T47D (cell line): ENCODE measurements at places on chromosomes 12 and 14.

GRCh38 chr12:105369014-105369413, 38.5 kb downstream of the C12orf75 start:
- no peak for DNase-seq

- no peak for DNase-seq
Measured at GRCh38 chr14:63705561-63706070, 22.2 kb downstream of the SGPP1 start.

DNA sequence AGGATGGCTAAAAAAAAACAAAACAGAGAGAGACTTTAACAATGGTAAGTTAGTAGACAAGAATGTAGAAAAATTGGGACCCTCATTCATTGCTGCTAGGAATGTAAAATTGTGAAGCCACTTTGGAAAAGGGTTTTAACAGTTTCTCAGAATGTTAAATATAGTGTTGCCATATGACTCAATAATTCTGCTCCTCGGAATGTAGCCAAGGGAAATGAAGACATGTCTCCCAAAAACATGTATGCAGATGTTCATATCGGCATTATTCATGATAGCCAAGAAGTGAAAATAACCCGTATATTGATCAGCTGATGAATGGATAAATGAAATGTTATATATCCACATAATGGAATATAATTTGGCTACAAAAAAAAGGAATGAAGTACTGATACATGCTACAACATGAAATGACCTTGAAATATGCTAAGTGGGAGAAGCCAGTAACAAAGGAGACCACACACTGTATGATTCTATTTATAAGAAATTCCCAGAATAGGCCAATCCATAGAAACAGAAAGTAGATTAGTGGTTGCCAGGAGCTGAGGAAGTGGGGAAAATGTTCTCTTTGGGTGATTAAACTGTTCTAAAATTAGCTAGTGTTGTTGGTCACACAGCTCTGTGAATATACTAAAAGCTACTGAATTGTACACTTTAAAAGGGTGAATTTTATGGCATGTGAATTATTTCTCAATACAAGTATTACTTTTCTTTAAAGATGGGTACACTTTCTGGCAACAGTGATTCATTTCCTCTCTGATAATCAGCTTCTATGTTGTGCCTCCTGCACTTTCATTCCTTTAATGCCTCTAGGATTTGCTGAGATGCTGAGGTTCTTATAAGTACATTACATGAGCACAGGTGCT, 132.5 kb downstream of the DAAM1 start:
- DNase-seq, result no peak

DNA sequence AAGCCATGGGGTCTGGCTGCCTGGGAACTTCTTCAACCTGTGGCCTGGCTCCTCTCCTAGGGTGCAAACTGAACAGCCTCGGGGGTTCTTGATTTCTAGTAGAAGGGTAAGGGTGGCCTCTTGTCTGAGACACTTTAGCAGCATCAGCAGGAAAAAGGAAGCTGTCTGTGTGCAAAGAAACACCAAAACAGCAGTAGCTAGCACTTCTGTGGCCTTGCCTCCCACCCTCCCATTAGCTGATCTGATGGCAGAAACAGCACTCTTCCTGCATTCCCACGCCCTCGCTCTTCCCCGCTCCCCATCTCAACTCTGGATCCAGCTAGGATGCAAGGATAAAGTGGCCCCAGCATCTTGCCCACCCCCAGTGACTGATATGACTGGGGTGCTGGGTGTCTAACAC, 20.7 kb downstream of the SLC7A8 start:
- DNase-seq, result no peak

- no peak for DNase-seq
Measured at GRCh38 chr14:104893435-104894207, 28.6 kb downstream of the CEP170B start.

DNA sequence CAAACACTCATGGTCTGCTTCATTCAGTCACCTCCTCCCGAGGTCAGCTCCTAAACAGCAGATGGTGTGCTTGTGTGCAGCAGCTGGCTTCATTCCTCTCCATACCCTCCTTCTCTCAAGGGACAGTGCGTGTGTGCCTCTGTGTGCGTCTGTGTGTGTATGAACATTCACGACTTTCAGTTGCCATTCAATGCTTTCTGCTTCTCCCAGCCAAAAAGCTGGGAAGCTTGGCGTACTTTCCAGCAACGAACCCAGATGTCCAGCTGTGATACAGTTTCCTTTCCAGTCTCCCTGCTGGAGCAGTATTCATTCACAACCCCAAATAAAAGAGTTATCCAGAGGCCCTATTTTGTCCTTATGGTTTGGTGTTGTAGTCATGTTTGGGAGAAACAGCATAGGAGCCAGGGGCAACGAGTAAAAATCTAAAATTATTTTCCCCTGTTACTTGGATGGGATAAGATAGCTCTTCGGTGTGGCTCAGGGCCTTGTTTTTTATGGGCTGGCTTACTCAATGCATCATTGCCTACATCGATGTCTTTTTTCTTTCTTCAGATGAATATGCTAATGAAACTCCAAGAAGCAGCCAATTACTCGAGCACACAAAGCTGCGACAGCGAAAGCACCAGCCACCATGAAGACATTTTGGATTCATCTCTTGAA, 379.3 kb downstream of the NAV3 start:
- DNase-seq, result no peak

GRCh38 chr12:27521066-27521465, 2.9 kb upstream of the PPFIBP1 start:
- DNase-seq, result no peak

GRCh38 chr14:59482541-59483331, 1.5 kb downstream of the L3HYPDH start:
- DNase-seq, result peak; percentile 14

DNA sequence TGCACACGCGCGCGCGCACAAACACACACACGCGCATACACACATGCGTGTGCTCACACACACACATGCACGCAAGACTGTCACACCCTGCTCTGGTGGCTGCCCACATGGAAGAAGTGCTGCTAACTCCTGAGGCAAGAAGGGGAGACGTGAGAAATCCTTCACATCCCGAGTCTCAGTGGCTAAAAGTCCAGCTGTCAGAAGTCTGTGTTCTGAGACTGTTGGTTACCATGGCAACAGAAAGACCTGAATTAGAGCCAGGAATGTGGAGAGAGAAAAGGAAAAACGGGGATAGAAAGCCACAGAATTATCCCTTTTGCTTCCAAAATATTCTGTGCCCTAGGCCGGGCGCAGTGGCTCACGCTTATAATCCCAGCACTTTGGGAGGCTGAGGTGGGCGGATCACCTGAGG, 71.2 kb downstream of the PPFIBP1 start:
- DNase-seq, result no peak

DNA sequence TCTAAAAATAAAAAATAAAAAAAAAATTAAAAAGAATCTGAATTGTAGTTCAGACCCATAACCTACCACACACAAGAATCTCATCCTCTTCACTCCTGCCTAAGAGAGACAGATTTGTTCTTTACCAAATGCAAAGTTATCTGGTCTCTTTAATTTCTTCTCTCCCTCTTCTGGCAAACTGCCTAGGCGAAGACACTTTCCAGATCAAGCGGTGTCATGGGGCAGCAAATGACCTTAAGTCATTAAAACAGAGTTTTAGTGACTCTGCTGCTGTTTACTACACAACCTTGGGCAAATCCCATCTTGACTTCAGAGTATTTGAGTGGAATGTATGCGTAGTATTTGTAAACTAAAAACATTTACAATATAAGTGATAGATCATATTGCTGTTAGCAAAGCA, 60.9 kb upstream of the NID2 start:
- DNase-seq, result no peak

DNA sequence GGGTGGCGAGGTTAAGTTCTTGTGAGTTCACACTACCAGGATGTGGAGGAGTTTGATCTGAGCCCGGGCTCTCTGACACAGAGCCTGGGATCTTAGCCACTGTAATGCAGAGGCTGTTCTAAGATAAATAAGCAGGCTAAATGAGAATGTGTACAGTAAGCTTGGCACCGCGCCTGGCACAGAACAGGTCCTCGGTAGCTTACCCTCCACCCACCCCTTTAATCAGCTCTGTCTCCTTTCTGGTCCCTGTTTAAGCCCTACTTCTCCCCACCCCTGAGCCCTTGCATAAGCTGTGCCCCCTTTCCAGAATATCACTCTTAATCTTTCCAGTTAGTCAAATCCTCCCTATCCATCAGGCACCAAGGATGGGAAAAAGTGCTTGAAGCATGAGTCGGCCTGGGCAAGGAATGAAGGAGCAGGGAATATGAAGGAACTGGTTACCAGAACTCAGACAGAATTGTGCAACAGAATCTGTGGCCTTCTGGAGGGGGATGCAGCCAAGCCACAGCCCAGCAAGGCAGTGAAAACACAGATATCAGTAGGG, 32.8 kb upstream of the CMKLR1 start:
- no peak for DNase-seq

- no peak for DNase-seq
Measured at GRCh38 chr12:117359029-117359845, 2.2 kb downstream of the NOS1 start.

DNA sequence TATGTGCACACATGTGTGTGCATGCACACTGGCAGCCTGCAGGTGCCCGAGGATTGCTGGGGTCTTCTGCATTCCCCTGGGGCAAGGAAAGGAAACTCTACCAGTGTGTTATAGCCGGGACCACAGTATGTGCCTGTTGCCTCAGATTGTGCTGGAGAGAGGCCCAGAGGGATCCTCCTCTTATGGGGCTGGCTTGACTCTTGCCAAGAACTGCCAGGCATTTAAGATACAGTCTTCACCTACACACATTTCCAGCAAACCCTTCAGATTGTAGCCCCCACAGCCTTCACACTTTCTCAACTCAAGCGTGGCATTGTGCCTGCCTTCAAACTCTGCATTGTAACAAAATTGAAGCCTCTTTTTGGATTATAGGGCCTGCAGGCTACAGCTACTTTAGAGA, 176.7 kb upstream of the DYRK2 start:
- no peak for DNase-seq

DNA sequence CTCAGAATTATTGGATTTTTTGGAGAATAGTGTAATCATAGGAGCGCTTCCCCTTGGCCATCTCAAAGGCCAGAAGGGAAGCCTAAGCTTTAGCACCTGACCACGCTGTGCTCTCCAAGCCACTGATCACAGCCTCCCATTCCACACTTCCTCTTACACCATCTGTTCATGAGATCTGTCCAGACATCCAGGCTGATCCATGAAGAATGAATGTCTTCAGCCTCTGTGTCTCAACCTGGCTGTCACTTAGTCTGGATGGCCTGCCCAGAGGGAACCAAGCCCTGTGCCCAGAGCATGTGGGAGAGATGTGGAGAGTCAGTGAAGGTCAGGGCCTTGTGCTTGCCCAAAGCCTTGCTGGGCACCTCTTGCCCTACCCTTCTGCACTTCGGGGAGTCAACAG, 40.5 kb downstream of the TSPAN11 start:
- no peak for DNase-seq

GRCh38 chr12:101775816-101776215, 36.6 kb upstream of the SYCP3 start:
- DNase-seq, result no peak

GRCh38 chr12:12333407-12334366, 16.4 kb downstream of the MANSC1 start:
- DNase-seq, result no peak

DNA sequence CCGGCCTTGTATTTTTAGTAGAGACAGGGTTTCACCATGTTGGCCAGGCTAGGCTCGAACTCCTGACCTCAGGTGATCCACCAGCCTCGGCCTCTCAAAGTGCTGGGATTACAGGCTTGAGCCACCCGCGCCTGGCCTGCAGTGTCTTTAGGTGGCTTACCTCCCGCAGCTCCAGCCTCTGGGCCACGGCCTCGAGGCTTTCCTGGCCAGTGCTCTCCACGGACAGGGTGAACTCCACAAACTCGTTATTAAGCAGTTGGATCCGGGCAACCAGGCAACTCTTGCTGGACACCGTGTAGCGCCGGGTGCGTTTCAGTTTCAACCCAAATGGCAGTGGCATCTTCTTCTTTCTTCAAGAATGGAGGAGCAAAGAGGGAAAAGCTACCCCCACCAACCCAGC, 4.7 kb downstream of the PTPN21 start:
- DNase-seq, result no peak

DNA sequence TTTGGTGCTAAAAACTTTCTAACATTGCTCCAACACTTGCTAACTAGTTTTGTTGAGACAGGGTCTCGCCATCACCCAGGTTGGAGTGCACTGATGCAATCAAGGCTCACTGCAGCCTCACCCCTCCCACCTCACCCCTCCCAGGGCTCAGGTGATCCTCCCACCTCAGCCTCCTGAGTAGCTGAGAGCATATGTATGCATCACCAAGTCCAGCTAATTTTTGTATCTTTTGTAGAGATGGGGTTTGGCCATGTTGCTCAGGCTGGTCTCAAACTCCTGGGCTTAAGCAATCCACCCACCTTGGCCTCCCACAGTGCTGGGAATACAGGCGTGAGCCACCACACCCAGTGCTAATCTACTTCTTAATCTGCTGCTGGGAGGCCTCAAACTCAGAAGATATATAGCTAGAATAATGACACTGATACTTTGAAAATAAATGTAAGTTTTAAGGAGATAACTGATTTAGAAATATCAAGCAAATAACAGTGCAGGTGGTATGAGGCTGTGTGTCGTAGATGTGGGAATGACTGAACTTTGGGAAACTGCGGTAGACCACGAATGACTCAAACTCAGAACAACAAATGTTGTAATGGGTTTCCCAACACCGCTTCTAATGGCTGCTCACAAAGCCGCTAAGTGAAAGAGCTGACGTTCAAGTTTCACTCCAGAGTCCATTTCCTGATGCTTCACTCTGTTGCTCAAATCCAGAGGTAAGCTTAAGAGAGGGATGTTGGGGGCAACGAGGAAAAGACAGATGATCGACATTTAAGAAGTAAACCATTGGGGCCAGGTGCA, 10.0 kb downstream of the TMCC3 start:
- DNase-seq, result no peak

GRCh38 chr12:11581179-11581755, 68.2 kb upstream of the ETV6 start:
- peak; percentile 50 for DNase-seq

DNA sequence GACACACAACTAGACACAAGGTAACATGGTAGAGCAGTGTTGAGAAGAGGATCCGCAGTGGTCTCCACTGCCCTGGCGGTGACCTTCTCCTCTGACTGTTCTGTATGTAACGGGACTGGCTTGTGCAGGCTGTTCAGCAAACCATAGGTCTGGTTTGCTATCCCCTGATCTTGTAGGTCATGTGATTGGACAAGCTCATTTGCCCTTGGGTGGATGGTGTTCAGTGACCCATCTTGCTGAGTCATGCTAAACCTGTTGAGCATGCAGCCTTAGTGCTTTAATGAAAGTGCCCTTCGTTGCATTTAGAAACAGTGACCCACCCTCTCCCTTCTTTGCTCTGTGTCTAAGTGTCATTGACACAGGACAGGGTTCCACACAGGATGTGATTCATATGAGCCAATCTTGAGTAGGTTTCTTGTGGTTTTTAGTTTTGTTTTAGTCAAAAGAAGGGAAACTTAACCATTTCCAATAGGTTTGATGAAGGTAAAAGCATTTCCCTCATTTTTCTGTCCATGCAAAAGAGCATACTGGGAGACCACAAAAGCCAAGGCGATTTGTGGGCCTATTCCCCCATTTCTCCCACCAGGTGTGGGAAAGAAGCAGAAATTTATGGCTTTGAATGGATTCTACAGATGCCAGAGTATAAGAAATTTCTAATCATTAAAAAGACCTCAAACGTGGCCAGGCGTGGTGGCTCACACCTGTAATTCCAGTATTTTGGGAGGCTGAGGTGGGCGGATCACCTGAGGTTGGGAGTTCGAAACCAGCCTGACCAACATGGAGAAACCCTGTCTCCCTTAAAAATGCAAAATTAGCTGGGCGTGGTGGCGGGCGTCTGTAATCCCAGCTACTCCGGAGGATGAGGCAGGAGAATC, 32.6 kb upstream of the HIF1A start:
- peak; percentile 28 for DNase-seq

GRCh38 chr12:131311764-131312163, 358.1 kb downstream of the ADGRD1 start:
- DNase-seq, result no peak

GRCh38 chr12:24230061-24230701, 280.7 kb upstream of the SOX5 start:
- DNase-seq, result no peak
